Inflammatory macrophage treated with lipopolysaccharide for 1 hour (primary cell): ENCODE measurements at places on chromosomes 2 and 18.

GRCh38 chr2:119691189-119691588 lies 12.2 kb downstream of the TMEM177 start:
- no peak for DNase-seq

DNA sequence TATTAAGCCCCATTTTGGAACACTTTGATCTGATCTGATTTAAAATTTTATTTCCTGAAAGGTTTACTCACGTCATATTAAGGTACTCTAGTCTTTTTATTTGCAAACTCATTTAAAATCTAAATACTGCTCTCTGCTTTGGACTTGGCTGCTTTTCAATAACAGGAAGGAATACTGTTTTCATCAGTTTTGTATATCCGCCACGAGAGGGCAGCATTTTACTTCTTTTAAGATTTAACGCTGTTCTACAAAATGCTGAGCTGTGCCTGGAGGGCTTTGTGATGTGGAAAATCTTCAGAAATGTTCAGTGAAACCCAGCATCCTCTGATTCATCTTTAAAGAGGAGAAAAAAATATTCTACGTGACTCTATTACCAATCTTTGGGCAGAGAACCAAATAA lies 37.5 kb upstream of the SLC38A11 start:
- DNase-seq = peak; percentile 78

GRCh38 chr18:22639561-22639960 lies 221.8 kb upstream of the CTAGE1 start:
- no peak for DNase-seq

GRCh38 chr2:31014516-31014915 lies 123.7 kb downstream of the GALNT14 start:
- peak; percentile 4 for DNase-seq

DNA sequence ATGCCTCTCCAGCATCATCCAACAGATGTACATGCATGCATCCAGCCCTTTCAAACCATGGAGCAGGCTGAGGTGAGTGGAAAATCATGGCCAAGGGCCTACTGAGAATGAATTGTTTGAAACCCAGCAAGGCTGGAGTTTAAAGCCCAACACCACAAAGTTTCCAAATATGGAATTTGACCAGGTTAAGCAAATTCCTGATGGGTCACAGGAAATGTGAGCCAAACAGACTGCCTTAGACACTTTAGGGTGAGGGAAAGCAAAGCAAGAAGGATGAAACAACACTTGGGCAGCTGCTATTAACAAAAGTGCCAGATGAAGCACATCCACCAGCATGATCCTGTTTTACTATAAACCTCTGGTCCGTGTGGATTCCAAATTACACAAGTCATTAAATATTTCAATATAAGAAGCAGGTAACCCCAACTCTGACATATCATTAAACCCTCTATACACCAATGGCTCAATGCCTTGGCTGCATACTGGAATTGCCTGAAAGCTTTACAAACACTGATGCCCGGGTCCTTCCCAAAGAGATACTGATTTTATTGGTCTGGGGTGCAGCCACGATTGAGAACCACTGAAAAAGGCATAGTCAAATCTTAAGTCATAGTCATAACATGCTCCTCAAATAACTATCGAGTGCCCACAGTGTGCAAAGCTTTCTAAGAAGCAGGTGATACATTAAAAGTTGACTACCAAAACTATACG lies 9.1 kb downstream of the KLF7 start:
- DNase-seq = no peak
